ENCODE measurements at places on chromosomes 1 and 21.

DNA sequence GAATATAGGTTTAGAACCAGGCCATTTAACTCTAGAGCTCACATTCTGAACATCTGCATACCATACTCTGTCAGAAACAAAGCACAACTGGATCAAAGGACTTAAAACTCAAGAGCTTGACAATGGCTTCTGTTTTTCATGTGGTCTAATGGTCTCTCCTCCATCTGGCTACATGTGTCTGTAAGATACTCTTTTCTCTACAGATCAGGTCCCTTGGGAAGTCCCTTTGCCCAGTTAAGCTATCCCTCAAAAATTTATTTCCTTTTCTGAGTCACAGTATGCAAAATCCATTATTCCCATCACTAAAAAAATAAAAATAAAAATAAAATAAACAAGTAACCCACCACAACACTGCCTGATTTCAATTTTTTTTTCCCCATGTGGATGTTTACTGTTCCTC is 357.0 kb upstream of the PRMT6 start:
- DNase-seq, result no peak

- DNase-seq, result no peak
These were observed 298.4 kb downstream of the ADGRL2 start for GRCh38 chr1:82099170-82099569.

DNA sequence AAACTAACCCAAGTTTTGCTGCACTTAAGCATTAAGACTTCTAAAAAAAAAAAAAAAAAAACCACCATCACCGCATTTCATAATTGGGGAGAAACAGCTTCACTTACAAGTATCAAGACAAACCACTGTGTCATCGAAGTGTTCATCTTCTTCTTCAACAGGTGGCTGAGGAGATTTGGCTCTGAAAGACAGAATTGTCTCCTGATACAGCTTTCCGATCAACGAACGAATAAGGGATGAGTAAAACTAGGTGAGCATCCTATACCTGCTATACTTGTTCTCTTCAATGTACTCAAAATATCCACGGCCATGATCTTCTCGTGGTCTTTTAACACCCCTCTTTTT is 2.0 kb downstream of the HNRNPU start:
- no peak for DNase-seq

DNA sequence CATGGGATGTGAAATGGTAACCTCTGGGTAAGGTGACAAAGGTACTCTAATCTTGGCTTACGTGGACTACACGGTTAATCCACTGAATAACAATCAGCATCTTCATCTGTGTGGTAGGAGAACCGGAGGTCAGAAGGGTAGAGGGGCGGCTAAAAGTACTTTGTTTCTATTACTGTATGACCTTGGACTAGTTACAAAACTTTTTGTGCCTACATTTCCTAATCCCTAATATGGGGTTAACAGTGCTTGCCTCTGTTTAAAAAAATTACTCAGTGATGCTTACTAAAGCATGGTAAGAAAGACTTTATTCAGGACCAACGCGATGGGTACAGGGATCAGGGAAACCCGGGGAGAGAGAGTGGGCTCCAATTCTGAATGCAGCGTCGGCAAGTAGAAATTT is 1.7 kb upstream of the MRPS6 start:
- DNase-seq, result no peak

DNA sequence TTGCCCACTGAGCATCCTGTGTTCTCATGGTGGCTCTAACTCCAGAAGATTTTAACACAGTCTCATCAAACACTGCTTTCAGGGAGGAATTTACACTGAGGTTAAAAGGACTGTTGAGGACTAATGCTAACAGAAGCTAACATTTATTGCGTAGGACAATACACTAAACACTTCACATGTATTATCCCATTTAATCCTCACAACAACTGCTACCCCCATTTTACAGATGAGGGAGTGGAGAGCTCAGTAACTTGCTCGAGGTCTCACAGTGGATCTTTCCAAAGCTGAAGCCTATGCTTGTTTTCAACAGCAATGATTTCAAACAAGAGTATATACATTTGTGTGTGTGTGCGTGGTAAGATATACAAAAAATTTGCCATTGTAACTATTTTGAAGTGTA is 13.9 kb downstream of the ATF3 start:
- no peak for DNase-seq

- DNase-seq, result no peak
These were observed 142.6 kb downstream of the SLC35F3 start for GRCh38 chr1:234047123-234047522.
